KG1 (cell line): ENCODE measurements at places on chromosomes 4 and X.

- no peak for DNase-seq
Observed at GRCh38 chrX:38102240-38102639, 95.9 kb downstream of the SYTL5 start.

DNA sequence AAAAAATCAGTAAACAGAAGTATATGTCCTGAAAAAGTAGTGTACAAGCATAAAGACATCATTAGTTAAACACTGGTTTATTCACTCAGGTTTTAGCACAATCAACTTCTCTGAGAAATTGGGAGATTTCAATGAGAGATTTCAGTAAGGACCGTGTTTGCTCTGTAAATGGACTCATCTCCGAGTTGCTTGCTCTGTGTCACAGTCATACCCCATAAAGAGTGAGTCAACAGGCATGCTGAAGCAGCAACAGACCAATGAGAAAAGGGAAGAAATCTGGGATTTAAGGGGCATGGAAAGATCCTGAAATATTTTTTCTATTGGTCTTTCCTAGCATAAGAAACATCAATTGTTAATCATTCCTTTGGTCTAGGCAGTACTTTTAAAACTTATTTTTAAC, 4.7 kb downstream of the GLUD2 start:
- no peak for DNase-seq

- no peak for DNase-seq
Observed at GRCh38 chrX:134804779-134805178, 146.5 kb upstream of the PLAC1 start.

DNA sequence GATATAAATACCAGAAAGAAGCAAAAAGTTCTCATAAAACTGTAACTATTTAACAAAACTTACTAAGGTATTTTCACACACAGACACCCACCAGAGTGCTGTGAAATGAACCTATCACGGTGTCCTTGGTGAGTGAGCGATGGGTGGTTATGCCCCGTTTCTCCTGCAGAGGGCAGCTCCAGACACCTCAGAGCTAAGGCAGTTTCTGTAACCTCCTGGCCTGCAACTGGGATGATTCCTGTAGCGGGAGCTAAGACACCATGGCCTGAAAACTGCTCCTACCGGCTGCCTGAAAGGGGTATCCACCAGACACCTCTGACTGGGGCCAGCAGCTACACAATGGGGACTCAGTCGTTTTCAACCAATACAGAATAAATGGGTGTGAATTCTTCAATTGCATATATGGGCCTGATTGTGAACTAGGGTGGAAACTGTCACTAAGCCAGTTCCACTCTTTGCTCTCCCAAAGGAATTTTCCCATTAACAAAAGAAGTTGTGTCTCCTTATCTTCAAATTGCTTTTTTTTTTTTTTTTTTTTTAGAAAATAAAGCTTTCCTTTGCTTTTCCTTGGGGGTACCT, 2375.8 kb upstream of the TENM3 start:
- DNase-seq, result no peak

DNA sequence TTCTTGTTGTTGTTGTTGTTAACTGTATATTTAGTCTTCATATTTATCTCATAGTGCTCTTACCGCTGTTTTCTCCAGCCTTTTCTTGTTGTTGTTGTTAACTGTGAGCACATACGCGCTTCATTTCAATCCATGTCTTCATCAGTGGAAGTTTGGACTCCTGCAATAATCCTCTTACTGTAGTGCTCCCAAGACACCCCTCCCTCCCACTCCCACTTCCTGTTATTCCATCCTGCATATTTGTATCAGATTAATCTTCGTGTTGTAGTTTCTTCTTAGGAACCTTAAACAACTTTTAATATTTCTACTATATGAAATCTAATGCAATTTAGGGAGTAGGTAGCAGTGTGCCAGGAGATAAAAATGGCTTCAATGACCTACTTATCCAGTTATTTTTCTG, 674.8 kb downstream of the RAPGEF2 start:
- no peak for DNase-seq

- DNase-seq, result no peak
Observed at GRCh38 chr4:71405791-71406190, 67.0 kb downstream of the SLC4A4 start.

DNA sequence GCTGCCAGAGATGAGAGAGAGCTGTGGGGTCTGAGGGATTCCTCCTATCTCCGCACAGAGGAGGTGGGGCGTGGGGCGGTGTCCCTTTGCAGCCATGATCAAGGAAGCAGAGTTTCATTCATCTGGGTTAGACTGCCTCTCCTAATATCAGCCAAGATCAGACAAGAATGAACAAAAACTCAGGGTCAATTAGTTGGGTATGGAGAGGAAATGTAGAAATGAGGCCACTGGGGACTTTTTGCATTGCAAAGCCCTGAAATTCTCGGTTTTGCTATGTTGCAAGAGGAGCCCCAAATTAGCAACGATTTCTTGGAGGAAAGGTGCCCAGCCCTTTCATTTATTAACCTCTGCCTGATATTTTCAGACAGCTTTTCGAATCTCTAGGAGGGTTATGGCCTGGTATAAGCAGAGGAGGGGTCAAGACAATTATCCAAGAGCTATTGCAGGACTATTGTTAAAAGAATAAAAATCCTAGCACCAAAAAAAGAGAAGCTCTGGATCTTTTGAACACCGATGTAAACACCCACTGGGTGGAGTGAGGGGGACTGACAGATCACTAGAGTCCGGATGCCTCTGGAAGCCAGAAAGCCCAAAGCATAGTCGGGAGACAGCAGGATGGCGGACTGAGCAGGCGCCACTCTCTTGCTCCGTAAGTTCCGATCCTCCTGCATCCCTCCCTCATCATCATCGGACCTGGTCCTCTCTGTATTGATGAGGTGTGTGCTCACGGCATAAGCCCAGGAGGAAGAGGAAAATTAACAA, 34.4 kb upstream of the ACSL1 start:
- DNase-seq, result no peak

GRCh38 chr4:6944301-6945051, 34.9 kb downstream of the TBC1D14 start:
- DNase-seq, result no peak

DNA sequence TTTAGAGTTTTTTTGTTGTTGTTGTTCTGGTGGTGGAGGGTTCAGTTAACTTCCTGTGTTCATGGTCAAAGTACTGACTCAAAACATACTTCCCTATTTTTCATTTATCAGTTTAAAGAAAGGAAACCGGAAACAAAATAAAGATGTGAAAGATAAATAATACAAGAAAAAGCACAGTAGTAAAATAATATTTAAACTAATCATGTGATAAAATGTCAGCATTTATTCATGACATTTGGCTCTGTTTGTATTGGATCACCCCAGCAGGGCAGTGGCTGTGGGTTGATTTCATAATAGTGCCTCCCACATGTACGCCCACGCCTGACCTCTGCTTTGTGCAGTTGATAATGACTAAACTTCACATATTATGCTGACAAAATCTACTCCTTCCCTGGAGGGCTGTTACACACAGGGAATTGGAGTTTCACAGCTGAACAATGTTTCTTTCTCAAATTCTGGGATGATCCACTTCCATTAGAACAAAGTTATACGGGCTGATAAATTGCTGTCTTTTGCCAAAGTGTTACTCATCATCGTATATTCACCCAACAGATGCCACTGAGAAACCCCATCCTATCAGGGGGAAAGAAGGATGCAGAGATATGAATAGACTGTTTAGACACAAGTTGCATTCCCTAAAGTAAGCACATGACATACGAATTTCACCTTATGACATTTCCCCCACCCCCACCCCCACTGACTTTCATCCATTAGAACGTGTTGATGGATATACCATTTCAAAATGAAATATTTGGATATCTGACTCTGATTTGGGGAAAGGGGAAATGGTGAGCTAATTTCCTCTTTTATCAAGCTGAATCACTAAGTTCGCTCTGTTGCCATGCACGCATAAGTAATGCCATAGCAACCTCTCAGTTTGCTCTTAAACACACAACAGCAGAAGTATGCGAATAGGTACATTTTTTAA, 48.3 kb downstream of the AMELX start:
- DNase-seq, result no peak

- DNase-seq, result no peak
Observed at GRCh38 chrX:38636949-38637819, 75.8 kb downstream of the TSPAN7 start.

DNA sequence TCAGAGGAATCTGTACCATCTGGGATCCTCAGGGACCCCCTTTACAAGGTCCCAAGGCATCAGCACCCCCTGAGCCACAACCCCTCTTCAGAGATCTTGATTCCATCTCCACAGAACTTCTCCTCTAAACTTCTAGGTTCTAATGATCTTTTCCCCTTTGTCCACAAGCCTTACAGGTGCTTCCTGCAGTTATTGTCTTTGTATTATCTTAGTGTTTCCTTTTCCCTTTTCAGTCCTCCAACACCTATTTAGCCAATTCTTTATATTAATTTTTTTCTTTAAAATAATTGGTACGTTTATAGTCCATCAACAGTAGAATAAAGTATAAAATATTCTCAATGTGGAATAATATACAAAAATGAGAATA, 35.2 kb upstream of the FAM241A start:
- DNase-seq, result no peak

DNA sequence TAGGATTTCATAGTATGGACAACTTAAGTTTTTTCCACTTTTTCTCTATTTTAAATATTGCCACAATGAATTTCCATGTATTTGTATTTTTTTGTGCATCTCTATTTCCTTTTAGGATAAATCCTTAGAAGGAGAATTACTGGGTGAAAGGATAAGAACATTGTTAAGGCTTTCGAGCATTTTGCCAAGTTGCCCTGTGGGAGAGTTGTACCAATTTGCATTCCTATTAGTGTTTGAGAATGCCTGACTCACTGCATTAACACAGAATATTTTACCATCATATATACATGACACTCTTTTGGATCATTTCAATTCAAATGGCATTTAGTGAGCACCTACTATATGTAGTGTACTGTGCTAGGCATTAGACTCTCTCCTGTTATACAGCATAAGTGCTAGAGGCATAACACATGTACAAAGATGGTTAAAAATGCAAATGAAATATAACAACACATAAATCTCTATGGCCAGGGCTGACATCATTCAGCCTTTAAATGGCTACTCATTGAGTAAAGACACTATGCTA, 57.0 kb downstream of the PLAC1 start:
- DNase-seq, result no peak

DNA sequence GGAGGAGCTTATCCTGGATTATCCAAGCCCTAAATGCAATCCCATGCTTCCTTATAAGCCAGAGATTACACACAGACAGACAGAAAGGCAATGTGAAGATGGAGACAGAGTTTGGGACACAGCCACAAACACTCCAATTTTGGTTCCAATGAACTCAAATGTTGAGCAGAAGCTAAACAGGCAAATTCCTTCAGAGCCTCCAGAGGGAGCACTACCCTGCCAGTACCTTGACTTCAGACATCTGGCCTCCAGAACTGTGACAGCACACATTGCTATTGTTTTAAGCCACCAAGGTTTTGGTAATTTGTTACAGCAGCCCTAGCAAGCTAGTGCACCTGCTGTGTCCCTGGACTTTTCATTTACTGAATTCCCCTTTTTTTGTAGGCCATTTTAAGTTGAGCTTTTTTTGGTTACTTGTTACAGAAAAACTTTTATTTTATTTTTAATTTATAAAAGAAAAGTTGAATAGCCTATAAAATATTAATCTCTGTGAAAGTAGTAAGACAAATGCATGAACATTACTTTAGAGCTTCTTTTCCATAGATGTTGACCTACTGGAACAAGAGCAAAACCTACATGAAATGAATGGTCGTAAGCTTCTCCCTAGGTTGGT, 33.4 kb upstream of the SRD5A3 start:
- peak; percentile 8 for DNase-seq

GRCh38 chr4:22969287-22969896, 276.7 kb downstream of the GBA3 start:
- no peak for DNase-seq

DNA sequence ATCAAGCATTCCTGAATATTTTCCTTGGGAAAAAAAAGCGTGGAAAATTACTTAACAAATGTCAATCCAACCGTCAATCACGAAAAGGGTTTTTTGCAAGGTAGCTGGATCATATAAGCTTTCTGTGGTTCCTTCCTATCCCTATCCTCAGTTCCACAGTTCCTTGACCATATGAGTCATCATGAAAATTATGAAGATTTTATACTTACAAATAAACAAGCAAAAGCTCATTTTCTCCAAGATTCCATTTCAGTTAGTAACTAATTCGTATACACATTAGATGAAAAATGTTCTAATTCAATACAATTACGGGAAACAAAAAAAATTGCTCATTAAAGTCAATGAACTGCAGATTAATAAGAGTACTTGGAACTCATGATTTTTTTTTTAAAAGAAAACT, 228.8 kb downstream of the NSUN7 start:
- DNase-seq, result no peak

- no peak for DNase-seq
Observed at GRCh38 chr4:151760002-151760401, 805 bp downstream of the GATB start.

- no peak for DNase-seq
Observed at GRCh38 chr4:185196437-185196836, 7.4 kb downstream of the CFAP97 start.

DNA sequence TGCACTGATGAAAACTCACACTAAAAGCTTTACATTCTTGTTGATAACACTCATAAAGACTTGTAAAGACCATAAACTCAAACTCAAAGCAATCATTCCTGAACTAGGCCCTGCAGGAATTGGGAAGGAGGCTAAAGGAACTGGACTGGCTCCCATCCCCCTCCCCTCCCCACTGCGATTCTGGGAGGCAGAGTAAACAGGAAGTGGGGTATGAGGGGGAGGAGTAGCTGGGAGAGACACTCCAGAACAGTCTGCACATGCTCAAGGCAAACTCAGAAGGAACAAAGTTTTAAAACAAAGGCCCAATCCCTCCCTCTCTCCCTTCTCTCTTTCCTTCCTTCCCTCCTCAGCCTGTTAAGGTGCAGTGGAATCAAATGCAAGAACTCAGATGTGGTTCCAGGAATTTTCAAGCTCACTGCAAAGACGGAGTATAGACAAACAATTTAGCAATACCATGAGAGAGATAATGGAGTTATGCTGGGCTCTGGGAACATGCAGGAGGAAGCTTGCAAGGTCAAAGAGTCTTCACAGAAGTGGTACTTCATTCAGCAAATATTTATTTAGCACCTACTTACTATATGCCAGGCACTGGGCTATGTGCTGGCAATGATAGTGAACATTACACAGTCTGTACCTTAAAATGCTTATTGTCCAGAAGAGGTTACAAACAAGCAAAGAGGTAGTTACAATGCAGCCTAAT, 15.9 kb downstream of the MID1IP1 start:
- no peak for DNase-seq

- no peak for DNase-seq
Observed at GRCh38 chr4:2482693-2483092, 13.8 kb downstream of the RNF4 start.

GRCh38 chr4:67934628-67935027, 28.7 kb downstream of the TMPRSS11A start:
- no peak for DNase-seq

DNA sequence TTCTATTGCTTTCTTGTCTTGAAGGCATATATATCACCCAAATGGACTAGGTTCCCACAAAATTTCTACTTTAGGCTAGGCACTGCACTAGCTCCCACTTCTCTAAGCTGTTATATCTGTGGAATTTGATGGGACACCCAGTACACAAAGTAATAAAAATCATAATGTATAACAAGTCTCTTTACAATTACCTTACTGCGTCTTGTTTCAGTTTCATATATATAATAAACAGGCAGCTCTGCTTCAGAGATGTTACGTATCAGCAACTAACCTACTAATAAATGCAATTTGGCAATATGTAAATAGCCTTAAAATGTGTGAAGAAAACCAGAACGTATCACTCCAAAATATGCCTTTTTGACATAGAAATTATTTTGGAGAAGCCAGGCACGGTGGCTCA, 42.0 kb upstream of the UGDH start:
- no peak for DNase-seq
